NCI-H774 (cell line): ENCODE measurements at places on chromosomes 1 and 21.

GRCh38 chr1:31423418-31423947 lies 10.5 kb downstream of the SERINC2 start:
- no peak for DNase-seq

GRCh38 chr1:40303051-40303771 lies 13.9 kb downstream of the COL9A2 start:
- no peak for DNase-seq

DNA sequence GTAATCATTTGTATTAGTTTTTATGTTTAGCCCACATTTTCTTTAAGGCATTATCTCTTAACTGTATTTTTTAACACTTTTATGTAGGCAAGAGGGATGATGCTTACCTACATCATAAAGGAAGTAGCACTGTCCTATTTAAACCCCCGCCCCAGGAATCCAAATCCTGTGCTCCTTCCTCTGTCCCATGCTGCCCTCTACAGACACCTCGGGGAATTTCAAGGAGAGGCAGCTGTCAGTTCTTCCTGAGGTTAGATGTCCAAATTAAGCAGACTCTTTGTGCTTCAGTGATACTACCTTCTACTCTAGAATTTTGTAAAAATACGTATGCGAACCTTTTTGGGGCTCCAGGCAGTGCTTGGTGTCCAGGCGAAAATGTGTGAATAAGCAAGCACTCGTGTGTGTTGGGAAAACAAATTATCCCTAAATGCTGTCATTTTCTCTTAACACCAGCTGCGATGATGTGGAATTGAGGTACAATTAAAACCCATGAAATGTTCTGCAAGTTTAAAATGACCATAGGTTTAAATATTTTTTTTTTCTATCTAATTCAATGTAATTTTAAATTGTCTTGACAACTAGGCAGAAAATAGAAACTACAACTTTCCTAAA lies 19.2 kb downstream of the CRCT1 start:
- no peak for DNase-seq

DNA sequence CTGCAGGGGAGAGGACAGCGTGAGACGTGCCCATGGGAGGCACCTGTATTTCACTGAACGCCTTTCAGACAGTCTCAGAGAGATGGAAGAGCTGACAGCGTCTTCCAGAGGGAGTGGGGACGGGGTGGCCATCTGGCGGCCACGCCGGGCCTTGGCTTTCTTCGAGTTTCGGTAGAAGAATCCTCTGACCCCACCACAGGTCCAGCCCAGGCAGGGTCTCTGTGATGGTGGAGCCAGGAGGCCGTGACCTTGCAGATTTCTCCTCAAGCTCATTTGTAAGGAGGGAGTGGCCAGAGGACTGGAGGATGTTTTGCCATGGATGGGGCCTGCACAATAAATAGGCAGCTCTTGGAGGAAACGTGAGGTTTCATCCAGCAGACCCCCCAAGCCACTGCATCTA lies 47.6 kb upstream of the ADARB1 start:
- DNase-seq: no peak

DNA sequence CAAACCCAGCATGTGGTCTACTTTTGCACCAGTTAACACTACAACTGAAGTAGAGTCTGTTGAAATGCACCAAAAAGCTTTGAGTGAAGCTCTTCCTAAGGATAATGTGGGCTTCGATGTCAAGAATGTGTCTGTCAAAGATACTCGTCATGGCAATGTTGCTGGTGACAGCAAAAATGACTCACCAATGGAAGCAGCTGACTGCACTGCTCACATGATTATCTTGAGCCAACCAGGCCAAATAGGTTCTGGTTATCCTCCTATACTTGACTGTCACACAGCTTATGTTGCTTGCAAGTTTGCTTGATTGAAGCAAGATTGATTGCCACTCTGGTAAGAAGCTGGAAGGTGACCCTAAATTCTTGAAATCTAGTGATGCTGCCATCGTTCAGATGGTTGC lies 85.2 kb downstream of the DENND1B start:
- no peak for DNase-seq

DNA sequence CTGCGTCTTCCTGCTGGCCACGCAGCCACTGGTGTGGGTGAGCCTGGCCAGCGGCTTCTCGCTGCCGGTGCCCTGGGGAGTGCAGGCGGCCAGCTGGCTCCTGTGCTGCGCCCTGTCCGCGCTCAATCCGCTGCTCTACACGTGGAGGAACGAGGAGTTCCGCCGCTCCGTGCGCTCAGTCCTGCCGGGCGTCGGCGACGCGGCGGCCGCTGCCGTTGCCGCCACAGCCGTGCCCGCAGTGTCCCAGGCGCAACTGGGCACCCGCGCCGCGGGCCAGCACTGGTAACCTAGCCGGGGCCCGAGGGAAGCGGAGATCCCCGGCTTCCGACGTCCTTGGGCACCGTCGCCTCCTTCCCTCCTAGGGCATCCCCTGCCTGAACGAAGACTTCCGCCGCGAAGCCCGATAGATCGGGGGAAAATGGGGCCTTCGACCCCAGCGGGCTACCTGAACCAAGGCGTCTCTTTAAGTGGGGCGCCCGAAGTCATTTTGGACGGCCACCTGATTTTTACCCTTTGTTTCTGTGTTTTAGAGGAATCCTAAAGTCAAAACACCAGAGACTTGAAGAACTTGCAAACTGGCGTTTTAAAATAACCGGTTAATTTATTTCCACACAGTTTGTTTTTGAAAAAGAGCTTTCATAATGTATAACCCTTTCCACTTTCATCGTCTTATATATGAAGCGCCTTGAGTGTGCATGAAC lies 2.0 kb downstream of the GPR88 start:
- no peak for DNase-seq

DNA sequence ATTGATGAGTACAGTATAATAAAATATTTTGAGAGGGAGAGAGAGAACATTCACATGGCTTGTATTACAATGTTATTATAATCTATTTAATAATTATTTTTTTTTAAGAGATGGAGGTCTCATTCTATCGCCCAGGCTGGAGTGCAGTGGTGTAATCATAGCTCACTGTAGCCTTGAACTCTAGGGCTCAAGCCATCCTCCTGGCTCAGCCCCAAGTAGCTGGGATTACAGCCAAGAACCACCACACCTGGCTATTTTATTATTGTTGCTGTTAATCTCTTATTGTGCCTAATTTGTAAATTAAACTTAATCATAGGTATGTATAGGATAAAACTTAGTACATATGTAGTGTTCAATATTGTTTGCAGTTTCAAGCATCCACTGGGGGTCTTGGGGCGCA lies 57.8 kb downstream of the HS2ST1 start:
- DNase-seq: peak; percentile 14

- DNase-seq: no peak
Measured at GRCh38 chr21:32062591-32063227, 189.9 kb downstream of the HUNK start.

DNA sequence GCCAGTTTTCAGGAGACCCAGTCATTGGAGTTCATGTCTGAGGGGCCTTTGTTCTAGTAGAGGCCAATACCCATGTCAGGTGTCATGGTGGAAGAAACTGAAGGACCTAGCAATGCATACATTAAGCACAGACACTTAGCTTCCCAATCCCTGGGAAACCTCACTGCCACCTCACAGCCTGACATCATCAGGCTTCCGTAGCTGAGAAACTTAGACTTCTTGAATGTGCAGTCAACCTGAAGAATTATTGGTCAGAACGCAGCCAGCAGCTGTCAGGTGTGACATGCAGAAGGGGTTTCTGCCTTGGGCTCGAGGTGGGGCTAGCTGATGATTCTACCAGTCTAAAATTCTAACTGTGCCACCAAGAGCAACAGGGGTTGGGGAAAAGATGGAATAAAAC lies 1.9 kb upstream of the ITPKB start:
- DNase-seq: no peak

- no peak for DNase-seq
Measured at GRCh38 chr1:25030674-25031589, 100.9 kb upstream of the RUNX3 start.

GRCh38 chr21:39668369-39668768 lies 55.6 kb downstream of the B3GALT5 start:
- no peak for DNase-seq

DNA sequence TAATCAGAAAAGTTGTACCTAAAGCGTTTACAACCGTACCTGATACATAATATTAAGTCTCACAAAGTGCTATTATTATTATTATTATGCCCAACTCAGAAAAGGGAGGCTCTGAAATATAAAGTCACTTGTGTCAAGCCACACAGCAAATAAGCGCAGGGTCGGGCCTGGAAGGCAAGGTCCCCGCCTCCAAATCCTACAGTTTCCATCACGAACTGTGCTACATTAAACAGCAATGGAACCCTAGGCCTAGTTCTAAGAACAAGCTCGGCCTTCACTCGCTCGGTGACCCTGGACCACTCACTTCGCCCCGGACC lies 549 bp downstream of the PARS2 start:
- no peak for DNase-seq

DNA sequence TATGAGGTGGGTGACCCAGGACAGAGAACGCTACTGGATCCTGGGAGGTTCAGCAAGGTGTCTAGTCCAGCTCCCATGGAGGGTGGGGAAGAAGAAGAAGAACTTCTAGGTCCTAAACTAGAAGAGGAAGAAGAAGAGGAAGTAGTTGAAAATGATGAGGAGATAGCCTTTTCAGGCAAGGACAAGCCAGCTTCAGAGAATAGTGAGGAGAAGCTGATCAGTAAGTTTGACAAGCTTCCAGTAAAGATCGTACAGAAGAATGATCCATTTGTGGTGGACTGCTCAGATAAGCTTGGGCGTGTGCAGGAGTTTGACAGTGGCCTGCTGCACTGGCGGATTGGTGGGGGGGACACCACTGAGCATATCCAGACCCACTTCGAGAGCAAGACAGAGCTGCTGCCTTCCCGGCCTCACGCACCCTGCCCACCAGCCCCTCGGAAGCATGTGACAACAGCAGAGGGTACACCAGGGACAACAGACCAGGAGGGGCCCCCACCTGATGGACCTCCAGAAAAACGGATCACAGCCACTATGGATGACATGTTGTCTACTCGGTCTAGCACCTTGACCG lies 8.6 kb upstream of the PIGV start:
- DNase-seq: no peak
